ENCODE measurements at places on chromosomes 4 and X.

- no peak for DNase-seq
These were observed 40.1 kb downstream of the OFD1 start for GRCh38 chrX:13774696-13775095.

GRCh38 chr4:6769233-6769988 lies 13.1 kb upstream of the KIAA0232 start:
- no peak for DNase-seq

- no peak for DNase-seq
These were observed 85.9 kb downstream of the RASL11B start for GRCh38 chr4:52948057-52948423.

GRCh38 chr4:45215976-45216542 lies 489.7 kb upstream of the GNPDA2 start:
- no peak for DNase-seq

GRCh38 chr4:43238585-43238984 lies 346.1 kb downstream of the GRXCR1 start:
- no peak for DNase-seq

DNA sequence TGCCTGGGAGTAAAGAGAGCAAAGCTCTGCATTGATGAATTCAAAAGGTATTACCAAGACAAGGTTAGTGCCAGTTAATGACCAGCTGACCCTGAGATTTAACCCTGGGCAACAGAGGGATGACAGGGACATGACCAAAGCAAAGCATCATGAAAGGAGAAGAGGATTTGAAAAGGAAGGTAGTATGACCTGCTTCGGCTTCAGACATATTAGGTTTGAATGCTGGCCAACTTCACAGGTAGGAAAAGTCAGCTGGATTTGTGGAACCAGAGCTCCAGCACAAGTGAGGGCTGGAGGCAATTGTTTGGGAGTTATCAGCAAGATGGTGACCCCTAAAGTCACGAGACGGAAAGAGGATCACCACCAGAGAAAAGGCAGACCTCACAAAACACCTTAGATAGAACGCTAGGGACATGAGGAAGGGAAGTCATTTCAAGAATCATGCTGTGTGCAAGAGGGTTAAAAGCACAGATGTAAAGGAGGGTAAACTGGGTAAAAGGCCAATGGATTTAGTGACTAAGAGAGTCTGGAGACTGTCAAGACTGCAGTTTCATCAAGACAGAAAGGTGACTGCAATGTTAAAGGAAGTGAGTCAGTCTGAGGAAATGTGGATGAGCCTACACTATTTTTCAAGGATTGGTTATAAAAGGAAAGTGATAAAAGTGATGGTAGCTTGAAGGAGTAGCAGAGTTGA lies 45.6 kb downstream of the SH3RF1 start:
- DNase-seq, result no peak

DNA sequence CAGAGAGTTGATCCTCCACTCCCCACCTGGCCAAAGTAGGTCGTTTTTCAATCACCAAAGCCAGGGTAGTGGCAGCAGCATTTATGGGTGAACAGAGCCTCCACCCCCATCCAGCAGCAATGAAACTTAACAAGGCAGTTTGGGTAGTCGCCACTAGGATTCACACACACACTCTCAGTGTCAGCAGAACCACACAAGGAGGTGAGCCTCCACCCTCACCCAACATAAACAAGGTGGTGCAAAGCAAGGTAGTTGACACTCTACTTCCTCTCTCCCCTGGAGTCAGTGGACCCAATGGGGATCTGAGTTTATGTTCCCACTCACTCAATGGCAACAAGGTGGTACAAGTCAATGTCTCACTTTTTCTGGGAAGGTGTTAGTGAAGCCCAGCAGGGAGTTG lies 50.4 kb upstream of the CCDC149 start:
- no peak for DNase-seq

- DNase-seq, result no peak
These were observed 17.0 kb upstream of the GABRA4 start for GRCh38 chr4:47010347-47010911.

DNA sequence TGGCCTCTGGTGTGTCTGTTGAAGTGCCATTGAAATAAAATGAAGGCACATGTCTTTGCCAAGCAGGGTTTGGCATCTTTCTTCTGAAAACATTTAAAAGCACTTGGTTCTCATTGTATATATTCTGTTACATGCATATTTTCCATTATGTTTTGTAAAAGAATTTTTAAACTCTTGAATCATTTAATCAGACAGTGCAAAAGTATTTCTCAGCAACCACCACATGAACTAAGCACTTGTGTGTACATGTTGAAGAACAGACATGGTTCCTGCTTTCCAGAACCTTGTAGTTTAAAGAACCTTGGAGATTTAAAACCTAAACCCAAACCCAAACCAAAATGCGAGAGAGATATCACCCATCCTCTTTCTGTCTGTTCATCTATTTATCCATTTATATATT lies 220.3 kb upstream of the GIMD1 start:
- DNase-seq, result no peak

GRCh38 chrX:13658602-13659001 lies 5.7 kb downstream of the TCEANC start:
- peak; percentile 54 for DNase-seq

GRCh38 chr4:71697031-71697430 lies 86.8 kb downstream of the GC start:
- no peak for DNase-seq

DNA sequence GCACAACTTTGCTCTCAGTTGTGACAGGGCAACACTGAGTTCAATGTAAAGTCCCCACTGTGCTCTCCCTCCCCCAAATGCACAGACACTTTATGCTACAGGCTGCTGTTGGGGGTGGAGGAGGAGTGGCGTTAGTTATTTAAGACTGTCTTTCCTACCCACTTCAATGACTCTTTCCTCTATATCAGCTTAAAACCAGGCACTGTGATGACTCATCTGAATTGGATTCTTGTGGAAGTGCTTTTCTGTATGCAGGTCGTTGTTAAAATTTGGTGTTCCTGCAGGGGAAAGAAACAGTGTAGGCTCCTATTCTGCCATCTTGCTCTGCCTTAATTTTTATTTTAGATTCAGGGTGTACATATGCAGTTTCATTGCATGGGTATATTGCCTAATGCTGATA lies 1157.2 kb upstream of the ADGRL3 start:
- DNase-seq, result no peak

GRCh38 chrX:155745792-155746191 lies 133.0 kb upstream of the TMLHE start:
- no peak for DNase-seq

DNA sequence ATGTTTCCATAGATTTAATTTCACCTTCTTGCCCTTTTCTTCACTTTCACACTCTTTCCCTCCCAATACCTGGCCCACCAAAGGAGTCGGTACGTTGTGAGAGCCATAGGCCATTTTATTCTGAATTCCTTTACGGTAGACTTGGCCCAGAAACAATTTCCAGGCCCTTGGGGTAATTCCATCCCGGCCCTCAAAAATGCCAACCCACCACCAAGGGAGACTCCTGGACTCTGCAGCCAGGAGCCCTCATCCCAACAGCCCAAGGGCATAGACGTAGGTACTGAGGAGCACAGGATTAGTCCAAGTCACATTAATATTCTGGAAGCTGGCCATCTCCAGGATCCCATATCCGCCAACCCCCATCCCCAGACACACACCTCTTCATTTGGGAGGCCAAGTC lies 102.9 kb downstream of the LIMCH1 start:
- DNase-seq, result no peak

GRCh38 chr4:20317424-20317985 lies 65.8 kb downstream of the SLIT2 start:
- DNase-seq, result no peak

GRCh38 chr4:99507762-99508161 lies 3.1 kb upstream of the C4orf17 start:
- peak; percentile 12 for DNase-seq

DNA sequence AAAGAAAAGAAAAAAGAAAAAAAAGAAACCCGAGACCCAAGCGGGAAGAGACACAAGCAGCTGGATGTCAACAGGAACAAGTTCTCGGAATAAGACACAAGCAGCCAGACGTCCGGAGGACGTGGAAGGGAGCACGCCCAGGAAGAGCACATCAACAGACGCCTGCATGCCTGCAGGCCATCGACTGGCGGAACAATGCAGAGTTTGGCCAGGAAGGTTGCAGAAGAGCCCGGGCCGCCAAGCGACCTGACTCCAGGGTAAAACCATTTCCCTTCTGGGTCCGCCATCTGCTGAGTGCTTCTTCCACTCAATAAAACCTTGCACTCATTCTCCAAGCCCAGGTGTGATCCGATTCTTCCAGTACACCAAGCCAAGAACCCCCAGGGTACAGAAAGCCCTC lies 95.6 kb upstream of the PRR32 start:
- DNase-seq, result no peak

DNA sequence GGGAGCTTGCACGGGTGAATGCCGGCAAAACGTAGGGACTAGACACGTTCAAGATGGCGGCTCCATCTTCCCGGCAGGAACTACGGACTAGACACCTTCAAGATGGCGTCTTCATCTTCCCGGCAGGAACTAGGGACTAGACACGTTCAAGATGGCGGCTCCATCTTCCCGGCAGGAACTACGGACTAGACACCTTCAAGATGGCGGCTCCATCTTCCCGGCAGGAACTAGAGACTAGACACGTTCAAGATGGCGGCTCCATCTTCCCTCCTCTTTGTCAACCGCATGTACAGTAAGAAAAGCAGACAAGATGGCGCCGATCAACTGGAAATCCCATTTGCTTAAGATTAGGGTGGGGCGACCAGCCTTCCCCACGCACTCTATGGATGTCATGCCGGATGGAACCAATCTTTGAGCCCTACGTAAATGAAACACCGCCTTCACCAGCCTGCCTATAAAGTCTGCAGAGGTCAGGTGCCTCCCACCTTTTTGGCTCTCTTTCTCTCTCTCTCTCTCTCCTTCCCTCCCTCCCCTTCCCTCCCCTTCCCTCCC lies 222.4 kb downstream of the CRLF2 start:
- DNase-seq, result peak; percentile 95

- no peak for DNase-seq
These were observed 434.1 kb downstream of the INPP4B start for GRCh38 chr4:142411993-142412392.

GRCh38 chr4:85431156-85431555 lies 43.8 kb upstream of the ARHGAP24 start:
- DNase-seq, result no peak

DNA sequence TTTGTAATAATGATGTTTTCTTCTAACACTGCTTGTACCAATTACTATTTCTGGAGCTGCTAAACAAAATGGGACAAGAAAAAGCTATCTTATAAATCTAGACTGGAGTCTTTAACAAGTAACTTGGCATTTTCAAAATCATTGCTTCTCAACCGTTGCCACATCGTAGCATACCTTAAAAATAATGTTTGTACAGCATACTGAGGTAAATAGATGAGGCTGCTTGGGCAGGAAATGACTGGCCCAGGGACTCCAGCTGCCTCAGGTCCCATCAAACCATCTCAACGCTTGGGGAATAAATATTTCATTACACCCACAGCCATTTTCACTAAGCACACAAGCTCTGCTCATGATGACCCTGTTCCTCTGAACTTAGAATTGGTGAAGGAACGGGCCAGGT lies 115.1 kb downstream of the SPANXA1 start:
- DNase-seq, result no peak

GRCh38 chr4:82994834-82995233 lies 15.8 kb downstream of the LIN54 start:
- no peak for DNase-seq

GRCh38 chr4:185880571-185880970 lies 68.6 kb upstream of the SORBS2 start:
- no peak for DNase-seq

GRCh38 chr4:140183270-140183669 lies 29.3 kb upstream of the MAML3 start:
- no peak for DNase-seq

GRCh38 chr4:19063662-19064061 lies 1042.1 kb upstream of the LCORL start:
- DNase-seq, result no peak

GRCh38 chr4:145909281-145909715 lies 29.3 kb downstream of the ZNF827 start:
- no peak for DNase-seq

DNA sequence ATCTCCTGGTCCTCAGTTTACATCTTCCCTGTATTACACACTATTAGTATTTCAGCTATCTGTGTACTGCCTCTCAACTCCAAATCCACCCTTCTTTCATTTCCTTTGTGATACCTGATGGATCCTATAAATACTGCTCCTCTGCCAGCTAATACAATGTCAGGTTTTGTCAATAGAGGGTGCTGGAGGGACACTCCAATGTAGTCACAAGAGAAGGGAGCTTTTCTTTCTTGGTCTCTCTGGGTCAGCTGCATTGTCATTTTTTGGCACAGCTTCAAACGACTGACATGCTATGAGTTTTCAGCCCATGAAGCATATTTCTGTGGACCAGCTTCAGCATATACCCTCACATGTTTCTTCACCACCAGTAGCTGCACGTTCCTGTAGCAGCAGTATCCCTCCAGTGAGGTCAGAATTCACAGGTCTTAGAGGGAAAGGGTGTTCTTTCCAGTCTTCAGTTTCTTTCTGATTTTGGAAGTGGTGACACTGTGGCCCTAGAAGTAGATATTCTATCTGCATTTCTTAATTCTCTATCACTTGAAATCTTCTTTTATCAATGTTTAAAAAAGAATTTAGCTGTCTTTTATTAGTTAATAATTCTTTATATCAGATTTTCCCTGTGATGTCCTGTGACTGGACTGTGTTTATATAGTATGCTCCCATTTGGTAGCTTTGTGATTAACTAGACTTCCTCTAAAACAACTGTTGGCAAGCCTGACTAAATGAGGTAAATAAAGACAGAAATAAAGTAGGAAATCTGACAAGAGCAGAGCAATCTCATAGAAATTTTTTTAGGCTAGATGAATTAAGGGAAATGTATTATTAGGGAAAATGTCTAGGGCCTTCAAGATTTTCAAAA lies 60.6 kb downstream of the GABRA2 start:
- no peak for DNase-seq

- no peak for DNase-seq
These were observed 48.8 kb downstream of the UGT2B10 start for GRCh38 chr4:68864438-68865187.

DNA sequence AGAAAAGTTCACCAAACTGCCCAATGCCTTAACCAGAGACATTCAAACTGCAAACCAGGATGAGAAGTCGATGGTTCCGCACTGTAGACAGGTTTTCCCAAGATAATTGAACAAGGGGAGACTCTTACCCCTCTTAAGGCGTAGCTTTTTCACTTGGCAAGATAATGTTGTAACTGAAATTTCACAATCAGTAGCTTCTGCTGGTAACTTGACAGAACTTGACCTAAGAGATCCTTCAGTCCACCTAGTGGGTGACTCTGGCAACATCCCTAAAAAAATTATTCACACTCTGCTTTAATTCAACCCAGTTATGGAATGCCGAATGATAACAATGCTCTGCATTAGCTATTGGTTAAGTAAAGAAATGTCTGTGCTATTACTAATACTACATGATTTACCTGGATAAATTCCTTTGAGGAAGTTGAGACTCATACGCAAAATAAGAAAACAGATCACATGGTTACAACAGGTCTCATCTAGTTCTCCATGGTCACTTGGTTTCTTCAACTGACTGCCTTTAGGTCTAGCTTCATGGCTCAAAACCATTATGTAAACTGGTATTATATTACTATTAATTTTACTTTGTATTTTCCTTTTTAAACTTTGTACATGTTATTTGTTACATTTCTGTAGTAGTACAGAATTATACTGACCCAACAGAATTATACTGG lies 9.1 kb downstream of the ELF2 start:
- DNase-seq, result no peak
